ENCODE measurements at places on chromosomes 6 and 20.

GRCh38 chr6:17381424-17382147 lies 11.8 kb upstream of the CAP2 start:
- peak; percentile 17 for DNase-seq

- DNase-seq: no peak
These were observed 363.5 kb downstream of the SYNE1 start for GRCh38 chr6:152273638-152274037.

- DNase-seq: no peak
These were observed 568.9 kb upstream of the CITED2 start for GRCh38 chr6:139943391-139943790.

DNA sequence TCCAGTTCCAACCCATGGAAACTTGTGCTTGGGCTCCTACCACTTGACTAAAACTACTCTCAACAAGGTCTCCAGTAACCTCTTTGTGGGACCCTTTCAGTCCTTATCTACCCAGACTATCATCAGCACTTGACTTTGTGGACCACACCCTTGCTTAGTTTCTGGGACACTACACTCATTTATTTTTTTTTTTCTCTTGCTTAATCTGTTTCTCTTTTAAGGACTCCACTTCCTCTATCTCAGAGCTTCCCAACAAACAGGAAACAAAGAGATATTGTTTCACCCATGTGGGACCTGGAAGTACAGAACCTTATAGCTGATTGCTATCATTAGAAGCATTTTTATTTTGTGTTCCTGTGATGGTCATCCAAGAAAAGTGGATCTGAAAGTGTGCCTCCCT lies 28.8 kb upstream of the ME1 start:
- no peak for DNase-seq

GRCh38 chr20:20360464-20360863 lies 7.4 kb upstream of the INSM1 start:
- peak; percentile 63 for DNase-seq

DNA sequence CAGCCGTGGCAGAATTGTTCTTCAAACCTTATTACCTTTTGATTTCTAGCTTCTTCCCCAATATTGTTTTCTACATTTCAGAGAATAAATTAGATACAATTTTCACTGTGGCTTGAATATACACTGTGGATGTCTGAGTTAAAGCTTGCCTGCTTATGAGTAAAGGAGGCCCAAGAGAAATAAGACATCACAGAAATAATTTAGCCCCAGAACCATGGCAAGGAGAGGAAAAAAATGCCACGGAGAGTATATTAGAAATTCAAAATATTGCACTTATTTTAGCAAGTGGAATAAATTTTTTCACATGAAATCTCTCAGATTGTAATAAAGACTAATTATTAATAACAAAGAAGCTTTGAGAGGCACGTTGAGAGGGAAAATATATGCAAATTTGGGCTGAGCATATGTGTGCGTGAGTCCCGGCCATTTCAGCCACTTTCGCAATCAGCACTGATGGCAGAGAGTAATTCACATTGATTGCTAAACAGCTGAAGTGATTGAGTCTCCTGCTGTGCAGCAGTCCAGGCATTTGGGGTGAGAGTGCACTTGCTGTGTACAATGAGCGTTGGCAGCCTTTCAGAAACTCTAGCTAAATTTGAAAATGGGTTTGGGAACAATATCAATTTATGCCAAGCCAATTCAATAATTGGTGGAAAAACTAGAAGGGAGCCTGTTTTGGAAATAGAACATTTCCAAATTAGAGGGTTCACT lies 596.0 kb downstream of the EPM2A start:
- DNase-seq: no peak

GRCh38 chr6:69265706-69266105 lies 531.1 kb downstream of the LMBRD1 start:
- DNase-seq: no peak

GRCh38 chr6:4351520-4352321 lies 216.3 kb upstream of the ECI2 start:
- peak; percentile 55 for DNase-seq

DNA sequence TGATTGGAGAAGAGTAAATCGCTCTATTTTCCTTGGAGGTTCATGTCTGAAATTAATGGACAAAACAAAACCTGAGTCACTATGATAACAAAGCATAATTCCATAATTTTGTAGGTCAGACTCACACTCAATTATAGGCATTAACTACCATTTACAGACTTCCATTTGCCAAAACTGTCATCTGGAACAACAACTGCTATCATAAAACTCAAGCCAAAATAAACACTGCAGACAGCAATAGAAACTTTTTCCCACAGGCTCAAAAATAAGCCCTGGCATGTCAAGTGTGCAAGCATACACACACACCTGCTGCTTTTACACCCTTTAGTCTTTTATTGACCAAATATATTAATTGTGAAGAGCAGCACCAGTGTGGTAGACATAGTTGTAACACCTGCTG lies 7.1 kb downstream of the MRPS10 start:
- no peak for DNase-seq

DNA sequence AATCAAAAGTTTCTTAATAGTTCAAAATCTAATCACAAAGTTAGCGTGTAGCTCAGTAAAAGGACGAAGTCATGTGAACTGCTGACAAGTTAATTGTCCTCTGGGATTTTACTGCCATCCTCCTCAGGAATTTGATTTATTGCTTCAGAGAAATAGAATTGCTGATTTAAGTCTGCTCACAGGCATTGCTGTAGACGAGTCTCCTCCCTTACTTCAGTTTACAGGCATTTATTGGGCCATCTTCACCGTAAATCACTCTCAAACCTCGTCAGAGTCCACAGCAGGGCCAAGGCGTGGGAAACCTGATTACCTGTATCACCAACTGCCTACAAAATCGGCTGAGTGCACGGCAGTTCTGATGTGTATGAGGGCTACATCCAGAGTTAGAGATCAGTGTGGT lies 119.1 kb upstream of the PDE10A start:
- DNase-seq: no peak

DNA sequence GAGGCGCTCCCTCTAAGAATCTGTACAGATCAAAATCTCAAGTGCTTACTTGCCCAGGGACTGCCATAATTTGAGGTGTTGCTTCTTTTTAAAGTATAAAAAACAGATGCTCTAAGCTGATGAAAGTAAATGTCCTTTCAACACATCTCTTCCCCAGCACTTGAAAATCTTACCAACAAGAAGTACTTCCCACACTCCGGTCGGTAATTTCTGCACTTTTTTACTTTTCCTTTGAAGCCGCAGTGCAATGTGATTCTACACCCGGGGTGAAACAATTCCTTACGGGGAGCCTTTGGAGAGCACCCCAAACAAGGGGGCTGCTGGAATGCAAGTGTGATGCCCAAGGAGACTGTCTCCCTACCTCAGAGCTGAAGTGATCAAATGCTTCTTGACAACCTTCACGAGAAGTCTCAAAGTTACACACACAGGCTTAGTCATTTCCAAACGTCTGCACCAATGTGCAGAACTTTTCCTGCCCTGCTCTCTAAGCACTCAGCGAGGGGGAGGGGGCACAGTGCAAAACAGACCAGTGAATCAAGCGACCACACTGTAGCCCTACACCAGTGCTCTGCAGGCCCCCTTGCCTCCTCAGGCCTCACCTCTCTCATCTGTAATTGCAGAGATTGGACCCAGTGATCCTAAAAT lies 56.7 kb downstream of the ATXN1 start:
- no peak for DNase-seq

DNA sequence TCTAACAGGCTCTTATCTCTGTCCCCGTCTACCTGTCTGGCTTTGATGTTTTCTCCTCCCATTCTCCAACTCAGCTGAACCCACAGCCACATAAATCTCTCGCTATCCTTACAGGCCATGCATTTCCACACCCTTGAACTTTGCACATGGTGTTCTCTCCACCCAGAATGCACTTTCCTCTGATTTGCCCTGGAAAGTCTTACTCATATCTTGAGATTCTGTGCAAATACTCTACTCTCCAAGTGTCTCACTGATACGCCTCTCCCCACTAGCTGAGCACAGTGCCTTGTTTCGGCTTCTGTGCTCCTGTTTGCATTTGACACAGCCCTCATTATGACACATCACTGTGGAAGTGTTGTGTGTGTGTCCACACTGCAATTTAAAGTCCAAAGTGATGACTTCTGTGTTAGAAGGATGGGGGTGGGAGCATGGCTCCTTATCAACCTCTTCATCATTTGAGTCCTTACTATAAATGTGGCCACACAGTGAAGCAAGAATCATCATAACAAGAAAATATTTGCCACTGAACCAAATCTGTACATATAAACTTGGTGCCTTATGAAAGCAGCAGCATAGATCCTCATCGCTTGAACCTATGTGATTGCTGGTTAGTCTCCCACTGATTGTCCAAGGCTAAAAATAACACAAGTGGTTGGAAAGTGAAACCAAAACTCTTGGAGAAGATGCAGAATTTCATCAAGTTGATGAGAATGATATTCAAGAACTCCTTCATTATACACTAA lies 5.5 kb upstream of the PRELID3B start:
- no peak for DNase-seq

DNA sequence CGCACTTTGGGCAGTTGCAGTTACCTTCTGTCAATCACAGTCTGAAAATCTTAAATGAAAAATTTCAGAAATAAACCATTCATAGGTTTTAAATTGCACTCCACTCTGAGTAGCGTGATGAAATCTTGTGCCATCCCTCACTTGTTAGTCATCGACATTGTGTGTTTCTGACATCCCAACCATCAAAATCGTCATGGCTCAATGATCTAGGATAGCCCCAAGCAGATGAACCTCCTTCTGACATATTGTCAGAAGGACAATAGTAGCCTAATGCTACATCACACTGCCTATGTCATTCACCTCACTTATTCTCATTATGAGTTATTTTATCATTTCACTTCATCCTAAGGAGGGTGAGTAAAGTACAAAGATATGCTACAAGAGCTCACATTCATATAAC lies 284.8 kb downstream of the PTPRK start:
- no peak for DNase-seq

- no peak for DNase-seq
These were observed 121.2 kb upstream of the PRND start for GRCh38 chr20:4600308-4601014.

GRCh38 chr6:62298745-62299392 lies 12.8 kb upstream of the KHDRBS2 start:
- DNase-seq: no peak

DNA sequence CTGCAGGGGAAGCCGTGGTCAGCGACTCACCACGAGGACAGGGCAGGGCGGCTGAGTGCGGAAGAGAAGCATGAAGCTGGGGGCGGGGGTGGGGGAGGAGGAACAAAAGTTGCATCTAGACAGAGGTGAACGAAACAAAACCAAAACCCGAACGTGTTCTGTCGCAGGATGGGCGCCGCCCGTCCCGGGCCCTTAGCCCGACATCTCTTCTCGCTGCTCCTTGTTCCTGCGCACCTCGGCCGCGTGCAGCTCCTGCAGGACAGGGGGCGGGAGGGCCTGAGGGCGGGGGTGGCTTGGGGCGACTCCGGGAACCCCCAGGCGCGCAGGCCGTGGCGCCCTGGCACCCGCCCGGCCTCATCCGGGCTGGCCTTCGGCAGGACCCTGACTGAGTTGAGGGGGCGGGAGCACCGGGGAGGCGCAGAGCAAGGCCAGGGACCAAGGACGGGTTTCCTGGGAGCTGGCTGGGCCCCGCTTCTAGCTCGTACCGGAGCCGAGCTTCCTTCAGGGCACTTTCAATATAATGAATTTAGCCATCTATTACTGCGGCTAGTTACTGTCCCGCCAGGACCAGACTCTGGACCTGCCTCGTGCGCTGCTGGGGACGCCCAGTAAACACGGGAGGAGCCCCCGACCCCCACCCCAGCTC lies 12.0 kb downstream of the STMN3 start:
- DNase-seq: no peak

DNA sequence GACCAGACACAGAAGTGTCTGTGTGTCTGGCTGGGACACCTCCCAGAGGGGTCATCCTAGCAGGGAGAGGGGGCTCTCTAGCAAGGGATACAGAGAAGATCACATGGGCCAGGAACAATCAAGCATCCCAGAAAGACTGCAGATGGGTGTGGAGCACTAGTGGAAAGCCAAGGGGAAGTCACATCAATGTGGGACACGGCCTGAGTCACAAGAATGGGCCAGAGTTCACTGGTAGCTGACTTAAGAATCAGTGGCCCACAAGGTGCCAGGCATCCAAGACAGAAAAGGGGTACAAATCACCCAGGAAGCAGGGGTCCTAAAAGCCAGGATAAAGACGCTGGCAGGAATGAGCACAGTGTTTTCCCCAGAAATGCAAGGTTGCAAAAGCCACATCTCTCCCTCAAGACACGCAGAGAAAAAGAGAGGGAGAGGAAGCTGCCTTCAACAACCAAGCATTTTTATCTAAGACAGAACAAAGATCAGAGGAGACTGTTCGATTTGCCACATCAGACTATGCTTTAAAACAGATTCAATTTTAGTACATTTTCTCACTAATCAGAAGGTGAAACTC lies 113.6 kb upstream of the DST start:
- no peak for DNase-seq

GRCh38 chr6:43989581-43990146 lies 137.6 kb downstream of the MRPL14 start:
- DNase-seq: no peak

DNA sequence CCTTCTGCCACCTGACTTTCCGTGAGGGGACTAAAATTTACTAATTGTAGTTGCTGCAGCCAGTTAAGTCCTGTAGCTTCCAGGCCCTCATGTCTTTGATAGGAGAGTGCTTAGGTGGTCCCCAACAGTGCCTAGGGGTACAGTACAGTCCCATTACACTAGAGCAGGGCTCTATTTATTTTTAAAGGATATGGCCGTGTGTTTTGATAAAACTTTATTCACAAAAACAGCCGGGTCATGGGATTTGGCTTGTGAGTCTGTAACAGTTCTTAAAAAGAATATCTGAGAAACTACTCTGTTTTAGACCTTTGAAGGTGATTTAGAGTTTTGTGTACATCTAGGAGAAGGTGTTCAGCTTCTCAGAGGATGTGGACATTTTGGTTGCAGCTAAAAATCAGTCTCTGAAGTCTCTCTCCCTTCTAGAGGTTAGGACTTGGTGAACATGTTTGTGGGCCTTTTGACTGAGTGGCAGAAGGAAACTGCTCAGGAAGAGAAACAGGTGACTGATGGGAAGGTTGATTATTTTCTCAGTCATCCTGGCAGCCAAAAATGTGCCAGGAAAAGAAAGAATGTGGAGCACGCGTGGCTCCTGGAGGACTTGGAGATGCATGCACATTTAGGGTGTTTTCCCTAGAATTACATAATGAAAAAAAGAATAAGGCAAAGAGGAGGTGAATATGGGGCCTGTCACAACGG lies 57.4 kb downstream of the VAPB start:
- DNase-seq: no peak

- no peak for DNase-seq
These were observed 10.0 kb upstream of the POU3F2 start for GRCh38 chr6:98824162-98824901.
